ENCODE measurements at places on chromosomes 1 and 21.
A peak's percentile ranks its signal among the peaks of the same experiment; 100 is the strongest.

GRCh38 chr1:214446772-214447556 lies 104.4 kb downstream of the PTPN14 start:
- peak; percentile 98 for DNase-seq

DNA sequence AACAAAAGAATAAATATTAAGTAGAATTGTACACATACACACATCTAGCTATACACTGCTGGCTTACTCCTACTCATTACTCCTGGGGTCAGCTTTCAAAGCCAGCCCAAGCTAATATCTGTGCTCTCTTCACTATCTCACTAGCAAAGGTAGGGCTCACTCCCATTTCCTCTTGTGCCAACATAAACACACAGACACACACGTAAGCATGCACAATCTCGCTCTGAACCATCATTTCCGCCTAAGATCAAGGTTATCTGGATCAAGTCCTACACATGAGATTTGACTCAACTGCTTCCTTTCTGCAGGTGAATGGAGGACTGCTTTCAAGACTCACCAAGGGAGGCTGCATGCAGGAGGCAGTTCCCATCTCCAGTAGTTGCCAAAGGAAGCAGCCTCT lies 28.8 kb upstream of the MTMR11 start:
- DNase-seq, result no peak

DNA sequence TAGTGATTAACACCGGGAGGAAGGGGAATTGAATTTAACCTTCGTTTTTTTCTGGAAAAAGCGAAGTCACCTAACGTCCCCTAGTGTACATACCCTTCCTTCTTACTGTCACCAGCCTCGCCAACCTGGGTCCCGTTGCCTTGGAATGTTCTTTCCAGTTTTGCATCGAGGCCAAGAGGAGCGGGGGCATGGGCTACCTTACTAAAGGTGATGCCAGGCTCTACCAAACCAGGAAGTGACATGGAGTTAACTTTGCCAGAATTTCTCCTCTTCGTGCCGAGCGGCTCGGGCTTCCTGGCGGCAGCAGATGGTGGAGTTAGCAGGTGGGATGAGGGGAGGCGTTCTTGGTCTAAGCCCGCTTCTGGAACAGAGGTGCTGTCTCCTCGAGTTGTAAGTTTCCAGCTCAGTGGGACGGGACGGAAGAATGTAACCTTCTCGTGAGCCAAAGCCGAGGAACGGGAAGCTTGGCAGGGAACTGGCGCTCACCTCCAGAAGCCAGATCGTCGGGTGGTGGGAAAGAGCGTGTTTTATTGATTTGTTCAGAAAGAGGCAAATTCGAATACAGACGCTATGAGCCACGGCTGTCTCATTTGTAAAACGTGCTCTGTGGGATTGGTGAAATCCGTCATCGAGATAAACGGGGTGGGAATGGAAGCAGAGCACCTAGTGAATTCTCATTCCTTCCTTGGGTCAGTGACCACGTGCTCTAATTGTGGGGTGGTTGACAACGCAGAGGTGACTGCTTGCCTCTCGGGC lies 486 bp downstream of the NIPAL3 start:
- no peak for DNase-seq

DNA sequence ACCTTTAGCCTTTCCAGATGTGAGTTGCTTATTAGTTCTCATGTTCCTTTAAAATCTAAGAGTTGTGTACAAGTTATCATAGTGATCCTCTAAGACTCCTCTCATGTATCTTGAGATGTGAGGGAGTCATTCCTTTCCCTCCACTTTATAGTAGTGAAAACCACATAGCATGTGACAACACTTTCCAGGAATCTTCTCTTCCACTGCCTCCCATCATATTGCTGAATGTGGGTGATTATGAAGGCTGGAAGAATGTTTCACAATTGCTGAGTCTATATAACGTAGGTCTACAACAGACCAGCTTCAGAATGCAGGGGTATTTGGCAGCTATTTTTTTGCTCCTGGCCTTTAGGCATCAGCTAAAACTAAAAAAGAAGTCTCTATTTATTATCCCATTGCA lies 44.7 kb upstream of the LRRC7 start:
- DNase-seq, result peak; percentile 94

GRCh38 chr1:151720974-151721787 lies at the start of gene RIIAD1:
Gene RIIAD1 (plus strand): TSS chr1:151721522. CDS start chr1:151721537, 15 bp downstream.
- peak; percentile 10 for DNase-seq

- DNase-seq, result peak; percentile 48
Measured at GRCh38 chr1:245825128-245825901, 670.5 kb downstream of the KIF26B start.

GRCh38 chr1:159291424-159291823 lies 10.7 kb upstream of the FCER1A start:
- no peak for DNase-seq

GRCh38 chr21:19870682-19871081 lies 1127.5 kb upstream of the NCAM2 start:
- no peak for DNase-seq

DNA sequence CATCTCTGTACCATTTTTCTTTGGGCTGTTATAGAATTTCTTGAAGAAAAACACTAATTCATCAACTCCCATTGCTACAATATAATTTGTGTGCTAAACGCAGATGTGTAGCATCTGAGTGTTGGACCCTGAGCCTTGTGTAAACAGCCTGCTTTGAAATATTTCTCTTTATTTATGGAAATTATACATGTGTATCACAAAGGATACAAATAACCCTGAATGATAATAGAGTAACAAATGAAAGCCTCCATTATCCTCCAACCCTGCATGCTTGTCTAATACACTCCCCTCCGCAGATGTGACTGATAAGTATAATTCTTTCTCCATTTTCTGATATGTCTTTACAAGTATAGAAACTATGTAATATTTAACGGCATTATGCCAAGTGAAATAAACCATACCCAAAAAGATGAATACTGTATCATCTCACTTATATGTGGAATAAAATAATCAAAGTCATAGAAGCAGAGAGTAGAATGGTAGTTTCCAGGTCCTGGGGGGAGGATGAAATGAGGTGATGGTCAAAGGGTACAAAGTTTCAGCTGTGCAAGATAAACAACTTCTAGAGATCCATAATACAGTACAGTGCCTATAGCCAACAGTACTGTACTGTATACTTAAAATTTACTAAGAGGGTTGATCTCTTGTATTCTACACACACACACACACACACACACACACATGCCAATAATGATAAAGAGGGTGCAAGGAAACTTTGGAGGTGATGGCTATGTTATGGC lies 2.8 kb upstream of the ADAM30 start:
- DNase-seq, result no peak

- no peak for DNase-seq
Measured at GRCh38 chr1:20511518-20512428, 3.8 kb upstream of the MUL1 start.

DNA sequence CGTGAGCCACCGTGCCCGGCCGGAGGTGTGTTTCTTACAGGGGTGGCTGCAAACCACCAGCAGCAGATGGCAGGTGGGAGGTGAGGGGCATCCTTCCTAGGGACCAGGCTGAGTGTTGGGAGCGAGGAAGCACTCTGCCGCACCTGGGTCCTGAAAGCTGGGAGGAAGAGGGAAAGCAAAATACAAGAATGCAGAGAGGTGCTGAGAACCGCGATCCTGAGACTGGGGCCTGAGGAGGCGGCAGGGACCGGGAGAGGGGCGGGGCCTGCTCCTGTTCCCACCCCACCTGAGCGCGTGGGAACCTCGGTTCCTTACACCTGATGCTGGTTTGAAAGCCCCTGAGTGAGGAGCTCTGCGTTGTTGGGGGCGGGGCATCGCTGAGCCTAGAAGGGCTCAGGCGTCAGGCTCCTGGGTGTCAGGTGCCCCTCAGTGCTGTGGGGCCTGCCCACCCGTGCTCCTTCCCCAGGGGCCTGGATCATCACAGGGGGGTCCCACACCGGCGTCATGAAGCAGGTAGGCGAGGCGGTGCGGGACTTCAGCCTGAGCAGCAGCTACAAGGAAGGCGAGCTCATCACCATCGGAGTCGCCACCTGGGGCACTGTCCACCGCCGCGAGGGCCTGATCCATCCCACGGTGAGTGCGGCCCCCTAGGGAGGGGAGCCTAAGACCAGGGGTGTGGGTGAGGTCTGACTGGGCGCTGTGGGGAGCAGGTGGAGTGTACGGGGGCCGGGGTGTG lies 15.5 kb downstream of the TRPM2 start:
- no peak for DNase-seq

DNA sequence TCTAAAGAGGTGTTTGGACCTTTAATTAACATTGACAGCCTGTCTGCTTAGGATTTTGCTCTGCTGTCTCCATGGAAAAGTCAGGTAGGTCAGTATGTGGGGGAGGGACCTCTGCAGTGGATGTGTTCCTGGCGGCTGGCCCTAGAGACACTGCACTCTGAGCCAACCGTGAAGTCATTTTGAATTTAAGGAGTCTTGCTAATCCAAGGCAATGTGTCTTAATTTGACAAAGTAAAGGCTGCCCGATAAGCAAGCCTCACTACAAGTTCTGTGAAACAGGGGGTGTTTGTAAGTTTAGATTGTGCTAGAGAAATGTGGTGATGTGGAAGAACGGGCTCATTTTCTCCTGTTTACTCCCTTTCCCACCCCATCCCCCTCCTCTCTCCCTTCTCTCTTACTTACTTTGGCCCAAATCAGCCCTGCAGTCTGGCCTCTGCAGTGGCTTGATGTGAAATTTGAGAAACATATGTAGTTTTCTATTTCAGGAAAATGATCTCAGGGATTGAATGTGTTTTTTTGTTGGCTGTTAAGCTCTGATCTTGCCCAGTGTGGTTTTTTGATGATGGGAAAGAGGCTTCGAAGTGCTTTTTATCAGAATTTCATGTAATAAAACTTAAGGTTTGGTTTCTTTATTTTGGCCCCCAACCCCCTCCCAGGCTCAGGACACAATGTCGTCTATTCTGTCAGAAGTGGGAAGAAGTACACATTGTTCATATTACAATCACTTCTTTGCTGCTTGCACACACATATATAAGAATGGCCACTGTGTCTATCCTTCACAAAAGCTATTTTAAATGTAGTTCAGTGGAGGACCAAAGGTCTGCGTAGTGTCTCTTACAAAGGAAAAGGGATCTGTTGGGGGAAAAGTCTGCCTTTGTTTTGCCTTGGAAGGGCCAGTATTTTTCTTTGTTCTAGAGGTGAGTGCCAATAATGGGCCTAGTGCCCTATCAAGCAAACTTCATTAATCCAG lies 96.6 kb downstream of the FGGY start:
- peak; percentile 96 for DNase-seq

GRCh38 chr1:210901981-210902770 lies 231.8 kb downstream of the KCNH1 start:
- no peak for DNase-seq

DNA sequence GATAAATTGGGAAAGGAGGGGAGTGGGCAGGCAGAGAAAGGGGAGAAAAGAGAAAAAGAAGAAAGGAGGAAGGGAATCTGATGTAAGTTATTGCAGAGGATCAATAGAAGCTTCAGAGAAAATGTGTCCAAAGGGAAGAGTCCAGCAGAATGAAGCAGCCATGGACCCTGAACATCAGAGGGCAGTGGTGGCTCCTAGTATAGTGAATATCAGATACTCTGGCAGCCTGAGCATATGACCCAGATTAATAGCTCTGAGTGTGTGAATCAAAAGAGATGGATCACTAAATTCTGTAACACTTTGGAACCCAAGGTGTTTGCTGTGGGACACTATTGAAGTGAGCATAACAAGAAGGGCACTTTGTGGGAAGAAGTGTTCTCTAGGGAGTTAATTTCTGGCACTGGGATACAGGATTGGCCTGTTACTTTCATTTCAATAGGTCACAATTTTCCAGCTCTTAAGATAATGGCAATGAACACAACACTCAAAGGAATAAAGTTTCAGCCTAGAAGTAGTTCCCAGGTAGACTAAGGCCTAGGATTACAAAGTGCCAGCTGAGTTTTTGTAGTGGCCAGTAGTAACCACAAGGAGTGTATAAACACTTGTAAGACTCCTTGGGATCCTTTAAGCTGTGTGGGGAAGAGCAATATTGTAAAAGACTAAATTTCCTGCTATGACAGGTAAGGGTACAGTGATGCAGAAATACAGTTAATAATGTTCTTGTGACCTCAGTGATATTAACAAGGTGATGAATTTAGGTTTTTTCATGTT lies 164.5 kb upstream of the BEND5 start:
- DNase-seq, result no peak

DNA sequence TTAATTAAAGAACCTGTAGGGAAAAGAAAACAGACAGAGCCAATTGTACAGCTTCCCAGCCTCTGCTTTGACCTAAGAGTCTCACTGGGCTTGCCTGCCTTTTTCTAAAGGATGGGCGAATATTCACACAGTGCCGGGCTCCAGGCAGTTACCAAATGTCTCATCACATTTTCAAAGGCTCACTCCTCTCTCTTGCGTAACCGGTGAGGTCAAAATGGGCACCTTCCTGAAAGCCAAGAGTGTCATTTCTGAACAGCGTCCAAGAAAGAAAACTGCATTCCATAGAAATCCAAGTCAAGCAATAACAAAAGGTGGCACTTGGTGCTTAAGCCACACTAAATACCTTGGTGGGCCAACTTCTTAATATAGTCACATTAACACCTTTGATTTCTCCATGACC lies 710 bp upstream of the PALMD start:
- peak; percentile 57 for DNase-seq
